GM10248 (cell line): ENCODE measurements at places on chromosomes 7 and 10.

DNA sequence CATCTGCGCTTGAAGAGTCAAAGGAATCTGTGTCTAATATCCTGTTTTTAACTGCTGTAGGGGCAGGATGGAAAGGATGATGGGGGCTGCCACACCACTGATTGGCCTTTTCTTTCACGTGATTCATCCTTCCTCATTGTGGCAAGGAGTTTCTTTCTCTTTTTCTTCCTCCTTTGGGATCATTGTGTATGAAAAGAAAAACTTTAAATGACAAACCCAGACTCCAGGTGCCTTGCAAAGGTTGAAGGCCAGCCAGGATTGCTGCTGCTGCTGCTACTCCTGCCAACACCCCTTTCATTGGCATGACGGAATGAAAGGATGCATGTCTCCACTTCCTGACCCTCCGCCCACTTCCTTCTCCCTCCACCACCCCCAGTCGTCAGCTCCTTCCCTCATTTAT is 6.5 kb upstream of the OIT3 start:
- no peak for DNase-seq

- no peak for DNase-seq
These were observed 564.9 kb downstream of the POM121L12 start for GRCh38 chr7:53600296-53600695.

GRCh38 chr10:78476156-78476555 is 442.5 kb downstream of the RPS24 start:
- no peak for DNase-seq

DNA sequence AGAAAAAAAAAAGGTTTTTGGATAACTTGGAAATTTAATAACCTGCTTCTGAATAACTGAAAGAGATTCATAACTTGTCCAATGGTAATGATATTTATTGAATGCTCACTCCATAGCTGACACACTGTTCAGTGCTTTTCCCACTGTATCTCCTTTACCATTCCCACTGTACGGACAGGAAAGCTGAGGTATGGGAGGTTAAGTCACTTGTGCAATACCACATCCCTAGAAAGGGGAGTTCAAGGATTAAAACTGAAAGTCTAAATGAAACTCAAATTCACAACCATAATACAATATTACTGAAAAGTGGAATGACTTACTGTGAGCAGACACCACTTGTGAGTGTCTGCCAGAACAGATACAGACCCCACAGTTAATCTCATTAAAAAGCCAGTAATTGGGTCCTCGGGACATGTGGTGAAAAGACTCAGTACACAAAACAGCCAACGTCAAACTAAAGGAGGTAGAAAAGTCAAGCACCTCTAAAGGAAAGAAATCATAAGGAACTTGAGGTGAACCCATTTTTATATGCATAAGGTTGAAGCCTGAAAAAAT is 13.8 kb upstream of the RHOBTB1 start:
- DNase-seq = no peak
